ENCODE measurements at places on chromosomes 7 and 10.
A peak's percentile ranks its signal among the peaks of the same experiment; 100 is the strongest.

DNA sequence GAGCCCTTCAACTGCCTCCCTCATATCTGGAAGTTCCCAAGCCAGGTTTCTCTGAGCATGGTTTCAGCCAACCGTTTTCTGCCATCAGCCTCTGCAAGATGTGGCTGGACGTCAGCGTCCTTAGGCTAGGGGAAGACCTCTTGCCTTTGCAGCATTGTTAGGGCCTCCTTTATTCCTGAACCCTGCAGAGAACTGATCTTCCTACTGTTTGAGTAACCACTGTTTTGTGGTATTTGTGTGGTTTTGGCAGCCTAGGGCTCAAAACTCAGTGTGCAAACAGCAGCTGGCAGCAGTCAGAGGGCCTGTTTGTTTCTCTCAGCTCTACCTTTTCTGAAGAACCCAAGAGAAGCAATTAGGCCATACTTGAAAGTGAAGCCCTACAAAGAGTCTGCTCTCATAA is 83.4 kb upstream of the SEMA3E start:
- DNase-seq, result no peak

GRCh38 chr7:1620835-1621234 is 49.2 kb upstream of the ELFN1 start:
- DNase-seq, result no peak

GRCh38 chr7:45244981-45245380 is 87.4 kb downstream of the RAMP3 start:
- DNase-seq, result no peak

DNA sequence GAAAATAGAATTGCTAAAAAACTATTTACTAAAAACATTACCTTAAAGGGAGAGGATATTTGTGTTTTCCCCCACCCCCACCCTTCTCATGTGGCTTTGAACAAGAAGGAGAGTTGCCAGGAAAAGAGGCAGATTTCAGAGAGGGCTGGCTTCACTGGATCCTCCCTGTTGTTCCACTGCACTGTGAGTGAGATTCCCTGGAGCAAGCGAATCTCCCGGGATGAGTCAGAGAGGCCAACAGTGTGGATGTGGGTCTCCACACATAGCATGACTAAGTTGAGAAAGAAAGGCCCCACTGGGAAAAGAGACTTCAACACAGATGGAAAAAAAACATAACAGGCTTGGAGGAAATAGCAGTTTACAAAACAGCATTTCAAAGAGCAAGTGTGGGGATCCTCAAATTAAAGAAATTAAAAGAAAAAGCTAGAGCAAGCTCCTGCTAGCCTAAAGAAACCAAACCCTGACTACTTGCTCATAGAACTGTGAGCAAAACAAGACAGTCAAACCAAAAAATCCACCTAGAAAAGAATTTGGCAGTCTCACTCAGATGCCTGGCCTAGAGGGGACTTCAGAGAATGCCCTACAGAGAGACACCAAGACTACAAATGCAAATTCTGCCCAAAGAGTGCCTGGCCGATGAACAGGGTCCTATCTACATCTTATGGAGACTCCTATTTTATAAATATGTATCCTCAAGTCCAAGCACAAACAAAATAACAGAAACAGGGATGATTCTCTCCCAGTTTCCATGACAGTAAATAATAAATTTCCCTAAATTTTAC is 3.4 kb downstream of the CAV1 start:
- DNase-seq, result no peak

DNA sequence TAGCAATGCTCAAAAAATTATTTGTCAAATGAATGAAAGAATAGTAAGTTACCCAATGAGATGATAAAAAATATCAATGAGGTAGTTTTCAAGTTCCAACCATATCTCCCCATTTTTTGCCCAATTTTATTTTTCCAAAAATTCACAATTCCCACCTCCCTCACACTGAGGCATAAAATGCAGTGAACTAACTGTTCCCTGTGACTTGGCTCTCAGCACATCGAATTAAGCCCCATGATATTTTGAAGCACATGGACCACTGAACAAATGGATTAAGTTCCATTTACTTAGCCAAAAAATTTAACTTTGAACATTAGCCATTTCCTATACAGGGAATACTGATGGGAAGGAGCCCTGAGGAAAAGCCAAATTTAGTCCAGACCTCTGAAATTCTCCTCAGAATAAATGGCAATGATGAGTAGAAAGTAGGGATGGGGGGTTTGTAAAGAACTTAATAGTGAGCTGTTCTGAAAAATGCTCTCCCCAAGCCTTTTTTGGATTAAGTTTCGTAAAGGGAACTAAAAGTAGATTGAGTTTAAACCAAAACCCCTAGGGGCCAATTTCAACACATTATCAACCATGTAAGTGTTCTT is 166.3 kb upstream of the GRM3 start:
- no peak for DNase-seq

GRCh38 chr10:85787881-85788280 is 578.7 kb downstream of the GRID1 start:
- DNase-seq, result no peak

- no peak for DNase-seq
Observed at GRCh38 chr10:44206127-44206818, 178.6 kb downstream of the CXCL12 start.

- no peak for DNase-seq
Observed at GRCh38 chr7:26399736-26400135, 108.1 kb downstream of the SNX10 start.

GRCh38 chr10:132918617-132919373 is 23.6 kb downstream of the CFAP46 start:
- DNase-seq, result no peak

- DNase-seq, result no peak
Observed at GRCh38 chr10:86752311-86752710, 4.1 kb upstream of the BMPR1A start.

DNA sequence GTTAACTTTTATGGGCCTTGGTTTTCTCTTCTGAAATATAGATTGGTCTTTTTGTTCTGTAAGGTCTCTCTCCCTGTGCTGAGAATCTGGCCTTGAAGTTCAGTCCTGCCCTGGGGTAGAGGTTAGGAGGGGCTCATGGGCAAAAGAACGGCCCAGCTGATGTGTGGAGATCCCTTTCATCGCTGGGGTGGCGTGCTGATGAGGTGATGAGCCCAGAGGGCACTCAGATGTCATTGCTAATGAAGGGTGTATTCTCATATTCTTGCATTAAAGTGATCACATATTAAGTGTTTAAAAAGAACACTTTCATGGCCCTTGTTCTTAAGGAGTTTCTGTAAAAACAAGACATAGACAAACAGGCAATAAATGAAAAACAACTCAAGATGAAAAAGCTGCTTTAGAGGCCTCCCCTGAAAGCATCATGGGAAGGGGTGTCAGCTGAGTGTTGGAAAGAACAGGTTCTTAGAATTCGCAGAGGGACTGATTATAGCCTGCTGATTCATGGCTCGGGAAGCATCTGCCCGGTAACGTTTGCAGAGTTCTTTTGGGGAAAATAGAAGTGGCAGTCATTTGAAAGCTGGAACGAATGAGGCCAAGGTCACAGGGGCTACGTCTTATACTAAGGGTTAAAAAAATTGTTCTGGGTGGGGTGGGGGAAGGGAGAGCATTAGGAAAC is 72.5 kb upstream of the GPR158 start:
- DNase-seq, result no peak

- DNase-seq, result no peak
Observed at GRCh38 chr7:150831851-150832250, 20.5 kb upstream of the AOC1 start.

GRCh38 chr10:71770789-71771188 is 2.5 kb downstream of the VSIR start:
- DNase-seq, result no peak

DNA sequence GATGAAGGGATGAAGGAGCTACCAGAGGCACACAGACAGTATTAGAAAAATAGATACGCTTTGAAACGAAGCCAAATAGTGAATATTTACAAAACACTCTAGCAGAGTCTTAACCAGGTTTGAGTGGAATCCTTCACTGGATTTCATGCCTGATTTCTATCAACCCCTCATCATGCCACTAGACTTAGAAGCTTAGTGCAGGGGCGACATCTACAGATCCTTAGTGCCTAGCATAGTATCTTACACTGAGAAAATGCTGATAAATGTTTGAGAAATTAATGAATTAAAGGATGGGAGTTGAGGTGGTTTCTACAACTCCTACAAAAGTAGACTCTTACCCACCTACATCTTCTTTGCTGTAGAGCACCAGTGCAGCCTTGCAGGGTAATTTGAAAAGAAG is 54.7 kb upstream of the CCNJ start:
- no peak for DNase-seq

DNA sequence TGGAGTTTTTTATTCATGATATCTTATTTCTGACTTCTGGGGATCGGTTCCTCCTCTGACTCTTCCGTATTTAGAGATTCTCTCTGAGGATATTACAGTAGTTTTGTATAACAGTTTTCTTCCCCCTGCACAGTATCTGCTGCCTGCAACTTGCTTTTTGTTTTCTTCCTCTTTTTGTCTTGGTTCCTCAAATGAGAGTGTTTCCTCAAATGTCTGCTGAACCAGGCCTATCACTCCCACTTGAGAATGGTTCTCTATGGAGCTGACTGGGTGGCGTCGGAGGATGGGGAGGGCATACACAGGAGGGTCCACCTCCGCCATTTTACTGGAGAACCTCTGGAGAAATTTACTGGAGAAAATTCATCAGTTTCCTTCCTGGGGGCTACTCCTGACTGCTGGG is 27.7 kb downstream of the ARHGAP22 start:
- peak; percentile 40 for DNase-seq

DNA sequence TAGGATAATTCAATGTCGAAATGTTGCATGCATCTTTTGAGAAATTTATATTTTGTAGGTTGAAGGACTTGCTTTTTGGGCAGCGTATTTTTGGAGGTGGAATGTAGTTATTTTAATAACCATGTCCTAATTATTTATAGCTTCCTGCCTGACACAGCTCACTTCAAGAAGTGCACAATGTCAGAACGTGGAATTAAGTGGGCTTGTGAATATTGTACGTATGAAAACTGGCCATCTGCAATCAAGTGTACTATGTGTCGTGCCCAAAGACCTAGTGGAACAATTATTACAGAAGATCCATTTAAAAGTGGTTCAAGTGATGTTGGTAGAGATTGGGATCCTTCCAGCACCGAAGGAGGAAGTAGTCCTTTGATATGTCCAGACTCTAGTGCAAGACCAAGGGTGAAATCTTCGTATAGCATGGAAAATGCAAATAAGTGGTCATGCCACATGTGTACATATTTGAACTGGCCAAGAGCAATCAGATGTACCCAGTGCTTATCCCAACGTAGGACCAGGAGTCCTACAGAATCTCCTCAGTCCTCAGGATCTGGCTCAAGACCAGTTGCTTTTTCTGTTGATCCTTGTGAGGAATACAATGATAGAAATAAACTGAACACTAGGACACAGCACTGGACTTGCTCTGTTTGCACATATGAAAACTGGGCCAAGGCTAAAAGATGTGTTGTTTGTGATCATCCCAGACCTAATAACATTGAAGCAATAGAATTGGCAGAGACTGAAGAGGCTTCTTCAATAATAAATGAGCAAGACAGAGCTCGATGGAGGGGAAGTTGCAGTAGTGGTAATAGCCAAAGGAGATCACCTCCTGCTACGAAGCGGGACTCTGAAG is 620 bp downstream of the ZRANB1 start:
- no peak for DNase-seq

DNA sequence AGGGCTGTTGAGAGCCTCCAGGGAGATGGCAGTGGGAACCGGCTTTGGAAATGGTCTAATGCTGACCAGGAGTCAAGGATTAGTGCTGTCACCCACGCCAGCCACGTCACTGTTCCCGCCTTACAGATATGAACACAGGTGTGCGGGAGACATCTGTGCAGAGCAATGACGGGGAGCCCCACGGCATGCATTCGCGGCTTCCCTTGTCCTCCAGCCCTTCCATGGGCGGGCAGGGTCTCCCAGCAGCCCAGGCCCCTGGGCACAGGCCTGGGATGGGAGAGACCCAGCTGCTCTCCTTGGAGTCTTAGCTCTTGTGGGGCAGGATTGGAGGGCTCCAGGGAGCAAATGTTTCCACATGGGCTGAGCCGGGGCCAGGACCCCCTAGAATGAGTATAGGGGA is 94.2 kb downstream of the MYL10 start:
- no peak for DNase-seq
